Activated T-cell treated with anti-CD3 and anti-CD28 coated beads, Interleukin-2, amount 50 U/mL, for 1 hour (primary cell): ENCODE measurements at places on chromosomes 3 and 15.

GRCh38 chr3:107373896-107374295, 3.3 kb upstream of the CCDC54 start:
- no peak for DNase-seq

DNA sequence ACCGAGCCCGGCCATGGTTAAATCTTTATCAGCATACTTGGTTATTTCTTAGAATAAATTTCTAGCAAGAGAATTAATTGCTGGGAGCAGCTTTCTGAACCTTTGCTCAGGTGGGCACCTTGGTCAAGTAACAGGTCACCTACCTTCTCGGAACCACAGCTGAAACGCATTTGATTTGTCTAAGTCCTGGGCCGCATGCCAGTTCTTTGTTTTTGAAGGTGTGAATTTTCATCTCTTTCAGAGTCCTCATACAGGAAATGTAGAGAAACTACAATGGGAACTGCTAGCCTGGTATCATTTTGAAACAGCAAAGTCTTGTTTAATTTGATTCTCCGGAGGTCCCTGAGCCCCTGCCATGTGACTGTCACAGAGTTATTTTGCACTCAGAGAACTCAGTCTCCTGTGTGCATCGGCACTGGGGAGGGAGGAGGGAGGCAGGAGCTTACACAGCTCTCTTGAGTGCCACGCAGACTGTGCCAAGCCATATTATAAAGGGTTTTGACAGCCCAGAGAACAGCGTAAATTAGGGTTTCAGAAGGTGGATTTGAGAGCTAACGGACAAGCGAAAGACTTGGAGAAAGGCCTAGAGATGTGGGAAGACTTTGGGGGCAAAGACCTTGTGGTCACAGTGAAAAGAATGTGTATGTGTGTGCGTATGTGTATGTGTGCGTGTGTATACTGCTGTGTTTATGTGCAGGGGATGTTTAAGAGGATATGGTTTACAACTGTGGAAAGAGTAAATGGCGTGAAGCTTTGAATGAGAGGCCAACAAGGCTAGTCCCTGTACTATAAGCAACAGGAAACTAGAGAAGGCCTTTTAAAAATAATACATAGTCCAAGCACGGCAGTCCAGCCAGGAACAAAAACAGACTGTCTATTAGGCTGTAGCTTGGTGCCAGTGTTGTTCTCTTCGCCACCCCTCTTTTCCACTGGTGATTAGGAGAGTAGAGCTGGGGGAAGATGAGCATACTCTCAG, 61.8 kb upstream of the ATP13A3 start:
- DNase-seq, result no peak

- DNase-seq, result no peak
These were observed 13.7 kb downstream of the PLEKHO2 start for GRCh38 chr15:64855205-64855975.

GRCh38 chr15:63995789-63996188, 50.5 kb downstream of the DAPK2 start:
- DNase-seq, result no peak

GRCh38 chr15:54321426-54321825, 343.2 kb downstream of the UNC13C start:
- no peak for DNase-seq

DNA sequence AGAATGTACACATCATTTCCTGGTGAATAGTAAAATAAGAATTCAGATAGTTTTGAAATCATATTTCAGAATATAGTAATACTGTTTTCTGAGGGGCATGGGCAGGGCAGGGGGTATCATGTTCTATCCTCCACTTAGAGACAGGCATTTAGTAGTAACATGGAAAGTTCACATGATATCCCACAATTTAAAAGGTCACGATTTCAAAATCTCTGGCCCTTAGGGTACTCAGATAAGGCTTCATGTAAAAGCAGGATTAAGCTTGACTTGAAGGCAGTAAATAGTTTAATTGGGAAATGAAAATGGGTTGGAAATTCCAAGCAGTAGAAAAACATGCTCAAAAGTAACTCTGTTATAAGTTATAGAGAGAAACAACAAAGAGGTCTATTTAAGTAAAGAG, 353.2 kb upstream of the AGTR1 start:
- no peak for DNase-seq

GRCh38 chr15:71239592-71240364, 124.5 kb downstream of the THSD4 start:
- no peak for DNase-seq

DNA sequence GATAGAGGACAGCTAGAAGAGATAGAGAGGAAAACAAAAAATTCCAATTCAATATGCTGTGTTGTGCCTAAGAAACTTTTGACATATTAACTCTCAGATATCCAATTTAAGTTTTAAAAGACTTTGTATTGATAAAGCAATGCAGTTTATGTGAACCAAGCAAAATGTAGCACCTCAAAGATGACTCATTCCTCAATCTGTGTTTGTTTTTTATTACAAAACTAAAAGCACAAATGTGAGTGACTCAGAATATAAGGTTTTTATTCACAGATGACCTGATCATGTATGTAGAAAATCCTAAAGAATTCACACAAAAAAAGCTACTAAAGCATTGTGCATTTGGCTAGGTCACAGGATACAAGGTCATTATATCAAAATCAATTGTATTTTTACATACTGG, 11.1 kb downstream of the HCLS1 start:
- DNase-seq, result no peak

GRCh38 chr3:56113908-56114307, 354.4 kb downstream of the ERC2 start:
- no peak for DNase-seq

- no peak for DNase-seq
These were observed 20.2 kb upstream of the UTS2B start for GRCh38 chr3:191350396-191351090.

- peak; percentile 18 for DNase-seq
These were observed 240.7 kb downstream of the SHOX2 start for GRCh38 chr3:157865352-157866000.

GRCh38 chr3:70224337-70224736, 88.1 kb downstream of the MDFIC2 start:
- no peak for DNase-seq

- no peak for DNase-seq
These were observed 3.6 kb upstream of the BAHD1 start for GRCh38 chr15:40436892-40437751.

DNA sequence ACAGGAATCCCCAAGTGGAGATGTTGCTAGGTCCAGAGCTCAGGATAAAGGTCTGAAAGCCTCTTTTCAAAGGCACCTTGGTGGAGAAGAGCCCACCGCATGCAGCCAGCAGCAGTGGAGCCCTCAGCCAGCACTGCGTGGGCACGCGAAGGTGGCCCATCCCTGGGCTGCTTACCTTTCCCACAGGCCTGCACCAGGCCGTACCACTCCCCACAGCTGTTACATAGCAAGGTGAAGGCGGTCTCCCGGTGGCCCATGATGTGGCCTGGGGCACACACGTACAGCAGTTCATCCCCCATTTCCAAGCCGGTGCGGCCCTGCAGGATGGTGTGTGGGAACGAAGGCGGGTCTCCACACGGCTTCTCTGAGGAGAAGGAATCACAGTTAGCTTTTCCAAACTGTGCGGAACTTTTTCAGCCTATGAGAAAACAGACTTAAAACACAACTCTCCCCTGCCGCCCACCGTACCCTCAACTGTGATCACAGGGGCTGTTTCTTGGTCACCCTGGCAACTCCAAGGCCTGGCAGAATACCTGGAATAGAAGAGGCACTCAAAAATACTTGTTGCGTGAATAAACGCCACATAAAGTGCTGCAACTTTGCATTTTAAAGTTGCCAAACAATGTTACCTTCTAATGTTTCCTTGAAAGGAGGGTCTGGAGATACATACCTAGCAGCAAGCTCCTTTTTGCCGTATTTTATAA, 43.7 kb downstream of the SUSD5 start:
- DNase-seq, result no peak

DNA sequence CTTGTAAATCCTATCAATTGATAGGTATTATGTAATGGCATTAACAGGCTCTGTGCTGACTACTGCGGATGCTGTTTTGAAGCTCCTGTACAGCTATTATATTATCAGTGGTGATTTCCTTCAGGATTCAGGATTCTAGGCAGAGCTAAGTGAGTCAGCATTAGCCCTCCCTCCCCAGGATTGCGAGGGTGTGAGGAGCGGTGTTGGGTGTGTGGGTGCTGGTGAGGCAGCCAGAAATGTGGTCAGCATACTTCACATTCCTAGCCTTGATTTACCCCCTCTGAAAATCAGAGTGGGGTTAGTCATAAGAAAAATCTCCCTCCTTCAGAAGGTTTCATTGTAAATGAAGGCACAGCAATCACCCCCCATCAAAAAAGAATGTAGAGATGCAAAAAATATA, 72.5 kb downstream of the SNTN start:
- DNase-seq, result no peak

GRCh38 chr15:59636184-59636583, 21.1 kb downstream of the GTF2A2 start:
- DNase-seq, result no peak

DNA sequence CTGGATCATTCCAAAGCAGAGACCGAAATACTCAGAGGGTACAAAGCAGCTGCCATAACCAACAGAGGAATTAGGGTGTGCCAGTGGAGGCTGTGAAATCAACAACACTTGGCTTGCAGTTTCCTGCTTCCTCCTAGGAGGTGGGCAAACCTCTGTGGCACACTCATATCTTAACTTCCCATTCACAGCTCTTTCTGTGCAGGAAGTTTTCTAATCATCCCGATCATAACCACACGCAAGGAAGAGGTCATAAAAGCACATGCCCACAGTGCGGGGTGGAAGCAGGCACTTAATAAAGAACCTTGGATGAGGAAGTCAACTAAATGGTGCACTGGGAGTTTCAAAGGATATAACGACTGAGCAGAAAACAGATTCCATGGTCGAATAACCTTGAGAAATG, 5.1 kb downstream of the SCAMP2 start:
- no peak for DNase-seq

DNA sequence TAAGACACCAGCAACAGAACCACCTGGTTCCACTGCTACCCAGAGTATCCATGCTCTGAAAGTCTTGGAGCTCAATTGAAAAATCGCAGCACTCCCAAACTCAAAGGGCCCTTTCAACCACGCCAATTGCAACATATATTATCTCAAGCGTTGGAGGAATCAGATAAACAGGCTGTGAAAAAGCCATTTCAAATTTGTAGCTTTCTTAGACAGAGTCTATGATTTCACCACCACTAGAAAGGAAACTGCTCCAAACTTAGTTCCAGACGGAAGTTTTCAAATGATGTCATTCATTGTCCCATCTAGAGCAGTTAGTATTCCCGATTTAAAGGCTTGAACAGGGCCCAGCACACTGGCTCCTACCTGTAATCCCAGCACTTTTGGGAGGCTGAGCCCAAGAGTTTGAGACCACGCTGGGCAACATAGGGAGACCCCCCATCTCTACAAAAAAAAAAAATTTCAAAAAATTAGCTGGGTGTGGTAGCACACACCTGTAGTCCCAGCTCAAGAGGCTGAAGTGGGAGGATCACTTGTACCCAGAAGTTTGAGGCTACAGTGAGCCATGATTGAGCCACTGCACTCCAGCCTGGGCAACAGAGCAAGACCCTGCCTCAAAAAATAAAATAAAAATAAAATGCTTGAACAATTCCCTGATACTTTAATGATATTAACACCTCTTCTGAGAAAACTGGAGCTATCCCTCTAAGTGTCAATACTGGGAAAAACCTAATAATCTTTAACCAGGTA, 16.8 kb downstream of the TNIK start:
- DNase-seq, result no peak

DNA sequence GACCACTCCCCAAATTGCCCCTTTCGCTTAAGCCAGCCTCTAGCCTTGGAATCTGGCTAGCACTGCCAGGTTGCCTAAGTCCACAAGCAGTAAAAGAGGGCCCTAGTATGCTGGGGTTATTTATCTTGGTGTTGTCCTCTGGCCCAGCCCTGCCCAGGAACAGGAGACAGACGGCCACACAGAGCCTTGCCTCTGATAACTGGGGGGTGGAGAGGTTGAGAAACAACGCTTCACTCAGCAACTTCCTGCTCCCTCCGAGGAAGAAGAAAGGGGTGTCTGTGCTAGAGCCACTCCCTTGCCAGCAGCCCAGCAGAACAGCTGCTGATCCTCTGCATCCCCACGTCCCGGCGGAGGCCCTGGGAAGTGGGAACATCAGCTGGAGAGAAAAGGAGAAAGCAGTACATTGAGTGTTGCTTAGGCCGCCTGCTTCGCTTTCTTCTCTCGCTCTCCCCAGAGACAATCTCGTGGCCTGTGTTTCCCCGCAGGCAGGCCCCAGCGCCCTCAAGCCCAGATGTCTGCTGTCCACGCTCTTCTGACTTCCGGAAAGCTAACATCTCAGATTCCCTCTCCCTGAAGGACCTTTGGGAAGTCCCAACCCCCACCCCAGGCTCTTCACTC, 22.6 kb upstream of the C3orf70 start:
- no peak for DNase-seq

GRCh38 chr15:51580385-51580784, 42.2 kb downstream of the DMXL2 start:
- no peak for DNase-seq

- DNase-seq, result no peak
These were observed 166.4 kb upstream of the PROK2 start for GRCh38 chr3:71951361-71951760.

- no peak for DNase-seq
These were observed at the start of gene KBTBD13 for GRCh38 chr15:65076486-65077290. Gene KBTBD13, plus strand, starts transcription at chr15:65076746. Its CDS starts 70 bp downstream, at chr15:65076816.

GRCh38 chr3:172466553-172467130, 18.4 kb upstream of the GHSR start:
- DNase-seq, result no peak

DNA sequence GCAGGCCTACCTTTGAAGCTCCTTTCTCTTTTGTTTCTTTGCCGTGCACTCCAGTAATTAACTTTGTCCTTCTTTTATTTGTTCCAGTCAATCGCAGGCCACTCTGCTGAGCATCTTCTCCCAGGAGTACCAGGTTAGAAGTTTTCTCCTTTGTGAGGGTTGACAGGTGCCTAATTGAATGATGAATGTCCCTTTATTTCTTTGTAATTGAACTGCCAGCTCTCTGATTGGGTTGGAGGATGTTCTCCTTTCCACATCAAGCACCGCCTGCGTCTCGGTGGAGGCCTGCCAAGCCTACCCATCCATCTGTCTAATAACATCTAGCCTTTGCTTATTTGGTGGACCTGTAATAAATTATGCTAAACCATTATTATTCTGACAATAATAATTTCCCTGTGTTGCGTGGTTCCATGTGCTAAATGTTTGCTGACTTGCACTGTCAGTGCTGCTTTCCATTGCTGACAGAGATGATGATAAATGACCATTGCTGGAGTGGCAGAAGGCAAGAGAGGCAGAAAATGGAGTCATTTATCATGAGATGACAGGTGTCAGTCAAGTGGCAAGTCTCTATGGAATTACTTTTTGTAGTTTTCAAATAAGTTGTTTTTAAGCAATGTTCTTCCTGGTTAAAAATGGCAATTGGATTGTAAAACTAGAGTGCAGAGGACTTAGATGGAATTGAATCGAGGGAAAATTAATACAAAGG, 64.9 kb downstream of the CDIN1 start:
- no peak for DNase-seq
